Left renal cortex interstitium (tissue), 4 donors: ENCODE measurements at places on chromosomes 4 and X. TPM values are rescaled to one million over a fixed set of nuclear protein-coding genes. Genes with fewer than 3 reads are reported as not detected.

DNA sequence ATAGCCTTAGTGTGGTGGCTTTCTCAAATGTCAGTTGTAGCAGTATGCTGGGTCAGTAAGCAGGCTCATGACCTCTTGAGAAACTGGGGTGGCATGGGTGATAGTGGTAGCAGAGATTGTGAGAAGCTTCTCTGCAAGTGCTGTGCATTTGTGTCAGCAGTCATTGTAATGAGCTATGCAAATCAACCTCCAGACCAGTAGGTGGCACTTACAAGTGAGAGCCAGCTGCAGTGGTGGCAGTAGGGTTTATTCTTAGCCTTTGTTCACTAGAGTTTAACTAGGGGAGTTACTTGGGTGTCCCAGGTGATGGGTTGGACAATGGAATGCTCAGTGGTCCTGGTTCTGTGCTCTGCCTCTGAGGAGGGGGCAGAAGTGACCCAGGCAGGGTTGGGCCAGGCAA lies 818.7 kb downstream of the PCDH7 start:
- DNase-seq: no peak

DNA sequence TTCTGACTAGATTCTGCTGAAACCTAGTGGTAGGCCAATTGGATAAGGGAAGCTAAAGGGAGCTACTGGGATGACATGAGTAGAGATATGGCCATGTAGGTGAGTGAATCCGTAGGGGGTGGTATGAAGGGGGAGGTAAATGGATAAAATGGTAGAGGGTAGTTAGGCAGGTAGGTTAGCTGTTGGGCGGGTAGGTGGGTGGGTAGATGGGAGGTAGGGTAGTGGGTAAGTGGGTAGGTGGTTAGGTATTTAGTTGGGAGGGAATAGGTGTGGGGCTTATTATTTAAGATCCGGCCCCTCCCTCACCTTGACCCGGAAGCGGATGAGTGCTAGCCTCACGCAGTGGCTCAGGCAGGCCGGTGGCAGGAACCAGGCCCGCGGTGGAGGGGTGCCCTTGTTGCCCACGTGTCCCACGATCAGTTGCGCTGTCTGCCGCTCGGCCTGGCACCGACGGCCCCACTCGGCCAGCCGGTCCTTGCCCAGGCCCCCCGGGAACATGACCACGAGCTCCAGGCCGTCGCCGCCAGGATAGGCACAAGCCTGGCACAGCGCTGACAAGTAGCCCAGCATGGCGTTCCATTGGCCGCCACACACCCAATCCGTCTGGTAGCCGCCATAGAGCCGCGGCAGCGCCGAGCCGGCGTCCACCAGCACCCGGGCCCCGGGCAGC lies 725 bp downstream of the FAM120C start:
- no peak for DNase-seq

DNA sequence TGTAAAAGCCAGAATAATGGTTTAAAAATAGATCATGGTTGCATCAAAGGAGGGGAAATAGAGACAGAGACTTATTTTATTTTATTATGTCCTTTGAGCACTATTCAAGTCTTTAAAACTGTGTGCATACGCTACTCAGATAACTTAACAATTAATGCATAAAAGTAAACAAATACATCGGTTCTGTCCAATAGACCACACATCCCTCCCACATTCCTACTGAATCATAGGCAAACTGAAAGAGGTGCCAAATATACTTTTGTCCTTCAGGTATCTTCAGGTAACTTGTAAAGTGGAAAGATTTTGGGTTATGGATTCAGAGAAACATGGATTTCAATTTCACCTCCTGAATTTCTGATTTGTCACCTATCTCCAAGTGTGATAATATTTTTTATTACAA lies 91.3 kb downstream of the SPOCK3 start:
- no peak for DNase-seq

NUDT10 gene
- polyA plus RNA-seq: 12.0 TPM

USP51 gene
- 13.3 TPM for polyA plus RNA-seq
